Hypothalamus (tissue), 51 donors: ENCODE measurements at places on chromosomes 3 and 15.

- DNase-seq = no peak
These were observed 32.6 kb downstream of the GALNT15 start for GRCh38 chr3:16207031-16207430.

GRCh38 chr3:16741103-16741758 lies 136.0 kb upstream of the DAZL start:
- no peak for DNase-seq

DNA sequence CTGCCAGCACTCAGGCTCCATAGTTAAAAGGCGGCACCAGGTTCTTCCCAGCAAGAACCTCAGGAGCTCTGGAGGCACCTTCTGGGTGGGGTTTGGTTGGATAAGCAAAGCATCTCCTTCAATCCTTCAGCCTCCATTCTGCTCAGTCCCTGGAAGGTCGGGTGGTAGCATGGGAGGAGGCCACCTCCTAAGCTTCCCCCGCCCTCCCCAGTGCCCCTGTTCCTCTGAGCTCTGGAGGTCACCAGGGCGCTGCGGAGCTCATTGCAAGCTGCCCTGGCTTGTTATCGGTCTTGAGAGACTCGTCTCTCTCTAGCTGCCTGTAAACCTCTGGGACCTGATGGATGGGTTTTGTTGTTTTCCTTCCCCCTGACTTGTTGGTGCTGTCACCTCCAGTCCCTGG lies 124.8 kb downstream of the RPLP1 start:
- DNase-seq = no peak

GRCh38 chr3:184531626-184532280 lies 29.8 kb upstream of the EPHB3 start:
- no peak for DNase-seq

DNA sequence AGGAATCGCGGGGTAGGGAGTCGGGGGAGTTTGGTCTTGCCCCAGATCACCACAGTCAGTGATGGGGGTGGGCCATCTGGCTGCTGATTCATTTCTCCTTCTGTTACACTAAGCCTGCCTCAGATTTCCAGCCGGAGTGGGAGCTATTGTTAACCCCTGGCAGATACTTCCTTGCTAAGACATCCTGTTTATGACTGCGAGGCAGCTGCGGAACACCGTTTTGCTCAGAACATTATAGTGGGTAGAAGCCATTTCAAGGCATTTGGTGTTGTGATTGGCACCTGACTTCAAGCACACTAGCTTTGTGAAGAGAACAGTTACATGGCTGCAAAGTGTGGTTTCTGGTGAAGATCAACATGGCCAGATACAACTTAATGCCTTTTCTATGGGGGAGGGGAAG lies 73.8 kb downstream of the FLNB start:
- DNase-seq = no peak

DNA sequence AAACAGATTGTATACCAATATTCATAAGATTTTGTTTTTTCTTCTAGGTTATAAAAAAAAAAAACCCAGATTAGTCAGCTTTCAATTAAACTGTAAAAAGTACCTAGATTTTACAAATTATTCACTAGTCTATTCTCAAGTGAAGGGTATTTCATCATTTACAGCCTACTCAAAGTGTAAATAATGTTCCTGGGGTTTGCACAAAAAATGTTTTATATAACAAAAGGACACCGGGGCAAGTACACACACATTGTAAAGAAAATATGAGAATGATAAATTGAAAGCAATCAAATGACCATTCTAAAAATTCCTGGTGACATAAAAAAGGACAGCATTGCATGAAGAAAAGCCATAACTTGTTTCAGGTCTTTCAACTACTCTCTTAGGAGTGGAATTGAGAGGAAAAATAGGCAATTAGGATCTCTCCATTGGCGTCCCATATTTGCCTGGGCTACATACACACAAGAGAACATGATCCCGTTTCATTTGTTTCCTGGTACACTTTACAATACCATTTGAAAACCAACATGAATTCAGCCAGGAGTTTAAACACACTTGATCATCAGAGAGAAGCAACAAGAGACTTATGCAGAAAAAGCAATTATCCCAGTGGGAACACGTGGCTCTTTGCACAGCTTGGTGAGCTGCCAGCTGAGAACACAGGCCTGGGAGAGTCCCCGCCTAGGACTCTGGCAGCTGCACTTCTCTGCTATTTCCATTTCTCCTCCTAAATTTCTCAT lies 1039.2 kb downstream of the ROBO1 start:
- peak; percentile 35 for DNase-seq

- no peak for DNase-seq
These were observed 69.9 kb downstream of the PTPRG start for GRCh38 chr3:61631108-61631769.

DNA sequence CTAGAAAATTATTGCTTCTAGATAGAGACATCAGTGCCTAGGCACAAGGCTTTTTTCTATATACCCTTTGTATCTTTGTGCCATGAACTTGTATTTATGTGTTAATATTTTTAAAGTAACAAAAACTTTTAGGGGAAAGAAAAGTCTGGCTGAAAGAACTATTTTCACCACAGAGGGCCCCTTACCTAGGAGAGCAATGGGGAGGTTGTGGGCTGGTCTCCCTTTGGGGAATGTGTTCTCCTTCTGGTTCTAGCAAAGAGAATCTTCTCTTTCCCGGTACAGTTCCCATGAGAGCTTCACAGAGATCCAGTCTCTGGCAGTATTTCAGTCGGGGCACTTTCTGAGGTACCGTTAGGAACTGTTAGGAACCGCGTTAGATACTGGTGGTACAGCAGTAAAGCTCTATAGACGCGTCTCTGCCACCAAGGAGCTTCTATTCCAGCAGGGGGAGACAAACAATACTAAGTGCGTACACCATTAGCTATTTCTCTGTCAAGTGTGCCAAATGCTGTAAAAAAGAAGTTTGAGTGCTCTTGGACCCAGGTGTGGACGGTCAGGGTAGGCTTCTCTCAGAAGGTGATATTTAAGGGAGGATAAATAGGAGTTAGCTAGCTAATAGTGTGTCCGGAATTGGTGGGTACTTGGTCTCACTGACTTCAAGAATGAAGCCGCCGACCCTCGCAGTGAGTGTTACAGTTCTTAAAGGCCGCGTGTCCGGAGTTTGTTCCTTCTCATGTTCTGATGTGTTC lies 4.6 kb upstream of the EPB42 start:
- no peak for DNase-seq

DNA sequence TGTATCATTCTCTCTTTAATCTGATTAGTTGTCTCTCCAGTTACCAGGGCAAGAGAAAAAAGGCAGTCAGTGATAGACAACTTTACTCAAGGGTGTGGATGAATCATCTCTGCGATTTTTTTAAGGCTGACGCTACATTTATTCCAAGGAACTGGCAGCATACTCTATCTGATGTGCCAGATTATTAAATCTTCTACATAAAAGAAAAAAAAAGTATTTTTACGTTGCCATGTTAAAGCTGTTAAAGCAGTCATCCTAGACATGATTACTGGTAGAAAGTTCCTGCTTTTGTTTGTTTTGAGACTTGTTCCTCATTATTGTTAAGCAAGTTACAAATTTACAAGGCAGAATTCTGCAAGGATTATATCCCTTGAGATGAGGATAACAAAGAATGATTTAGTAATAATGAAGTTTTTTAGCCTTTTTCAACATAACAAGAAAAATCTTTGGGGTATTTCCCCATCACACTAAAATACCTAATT lies 121.7 kb downstream of the CBLB start:
- DNase-seq = no peak

DNA sequence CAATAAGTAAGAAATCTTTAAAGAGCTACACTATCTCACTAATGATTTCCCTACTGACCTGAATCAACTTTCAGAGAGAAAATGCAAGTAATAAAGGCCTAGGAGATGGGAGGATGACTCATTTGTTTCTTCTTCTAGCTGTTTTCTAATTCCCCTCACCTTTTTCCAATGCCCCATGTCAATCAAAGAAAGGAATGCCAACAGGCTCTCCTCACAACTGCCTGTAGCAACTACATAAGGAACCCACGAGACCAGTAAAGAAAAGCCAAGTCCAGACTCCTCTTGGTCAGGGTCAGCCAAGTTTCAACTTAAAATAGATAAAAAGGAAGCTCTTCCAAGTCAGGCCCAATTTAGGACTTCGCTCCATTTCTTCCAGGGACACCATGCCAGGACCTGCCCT lies 201.9 kb downstream of the TNIK start:
- no peak for DNase-seq

GRCh38 chr3:134374105-134374790 lies at the start of gene AMOTL2:
Gene AMOTL2 (minus strand): TSS chr3:134374447. CDS start chr3:134371433, 3,014 bp downstream.
- peak; percentile 35 for DNase-seq

- no peak for DNase-seq
These were observed 87.1 kb downstream of the LPP start for GRCh38 chr3:188241072-188241471.

GRCh38 chr3:195717416-195717815 lies 3.4 kb upstream of the MUC20 start:
- no peak for DNase-seq

GRCh38 chr15:70195587-70196305 lies 98.0 kb upstream of the TLE3 start:
- DNase-seq = peak; percentile 31

- no peak for DNase-seq
These were observed 39.5 kb upstream of the FMN1 start for GRCh38 chr15:33234020-33234461.

- no peak for DNase-seq
These were observed 18.8 kb downstream of the PLA2G4F start for GRCh38 chr15:42137461-42138261.

DNA sequence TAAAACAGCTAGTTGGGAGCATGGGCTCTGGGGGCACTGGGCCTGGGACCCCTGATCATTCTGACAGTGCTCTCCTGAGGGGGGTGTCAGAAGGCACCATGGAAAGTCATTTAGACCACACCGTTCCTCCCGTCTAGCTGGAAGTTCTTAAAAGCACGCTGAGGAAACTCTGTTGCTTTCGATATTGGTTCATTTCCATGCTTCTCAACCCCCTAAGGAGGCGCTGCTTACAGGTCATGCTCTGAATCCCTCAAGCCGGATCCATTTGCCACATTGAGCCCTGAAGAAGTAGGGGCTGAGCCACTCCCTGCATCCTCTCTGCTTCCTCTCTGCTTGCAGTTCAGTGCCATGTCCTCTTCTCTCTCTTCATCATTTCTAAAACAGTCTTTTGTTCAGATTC lies 187.2 kb downstream of the CACNA2D3 start:
- no peak for DNase-seq

DNA sequence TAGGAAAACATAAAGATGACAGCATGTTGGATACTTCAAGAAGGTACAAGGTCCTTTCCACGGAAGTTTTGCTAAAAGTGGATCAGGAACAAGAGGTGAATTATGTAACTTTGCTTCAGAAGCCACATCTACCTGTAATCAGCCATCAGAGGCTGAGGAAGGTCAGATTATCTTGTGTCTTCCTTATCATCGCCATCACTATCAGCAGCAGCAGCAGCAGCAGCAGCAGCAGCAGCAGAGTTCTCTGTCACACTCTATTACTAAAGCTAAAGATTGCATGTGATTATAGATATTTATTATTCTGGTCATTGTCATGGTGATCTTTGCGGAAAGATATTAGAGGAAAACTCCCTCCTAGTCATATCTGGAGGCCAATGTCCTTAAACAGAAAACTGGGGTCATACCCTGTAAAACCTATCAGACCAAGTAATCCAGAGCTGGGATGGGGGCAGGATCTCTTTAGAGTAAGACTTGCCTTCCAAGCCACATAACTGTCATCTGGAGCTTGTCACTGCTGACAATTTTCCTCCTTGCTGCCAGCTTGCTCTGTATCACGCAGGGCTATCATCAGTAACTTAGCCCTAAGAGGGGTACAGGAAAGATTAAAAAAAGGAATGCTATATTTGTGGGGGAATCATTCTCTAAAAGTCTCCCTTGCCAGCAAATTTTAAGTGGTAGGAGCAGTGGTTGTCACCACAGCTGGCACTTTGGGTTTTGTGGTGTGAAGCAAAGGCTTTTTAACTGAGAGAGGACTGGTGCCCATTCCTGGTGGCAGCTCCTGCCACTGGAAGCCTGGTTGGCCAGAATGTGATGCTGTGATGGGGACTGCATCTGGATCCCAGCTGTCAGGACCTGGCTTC lies 130.9 kb upstream of the RASGRP1 start:
- no peak for DNase-seq

GRCh38 chr3:67699882-67700281 lies 45.5 kb upstream of the SUCLG2 start:
- no peak for DNase-seq

DNA sequence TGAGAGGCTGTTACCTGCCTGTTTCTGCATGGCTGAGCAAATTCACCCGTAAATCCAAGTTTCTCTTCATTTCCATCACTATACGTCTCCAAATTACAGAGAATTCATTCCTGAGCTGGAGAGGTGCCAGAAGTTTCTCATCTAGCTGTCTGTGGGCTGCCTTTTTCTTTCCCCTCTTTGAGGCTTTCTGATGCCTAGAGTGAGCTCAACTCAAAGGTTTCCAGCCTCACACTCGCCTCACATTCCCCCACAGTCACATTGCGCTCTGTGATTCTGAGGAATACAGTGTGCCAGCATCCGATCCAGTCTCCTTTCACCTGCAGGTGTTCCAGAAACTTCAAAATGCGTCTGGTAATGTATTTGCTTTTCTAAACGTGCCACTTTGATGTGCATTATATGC lies 267.2 kb downstream of the MFSD1 start:
- DNase-seq = no peak

DNA sequence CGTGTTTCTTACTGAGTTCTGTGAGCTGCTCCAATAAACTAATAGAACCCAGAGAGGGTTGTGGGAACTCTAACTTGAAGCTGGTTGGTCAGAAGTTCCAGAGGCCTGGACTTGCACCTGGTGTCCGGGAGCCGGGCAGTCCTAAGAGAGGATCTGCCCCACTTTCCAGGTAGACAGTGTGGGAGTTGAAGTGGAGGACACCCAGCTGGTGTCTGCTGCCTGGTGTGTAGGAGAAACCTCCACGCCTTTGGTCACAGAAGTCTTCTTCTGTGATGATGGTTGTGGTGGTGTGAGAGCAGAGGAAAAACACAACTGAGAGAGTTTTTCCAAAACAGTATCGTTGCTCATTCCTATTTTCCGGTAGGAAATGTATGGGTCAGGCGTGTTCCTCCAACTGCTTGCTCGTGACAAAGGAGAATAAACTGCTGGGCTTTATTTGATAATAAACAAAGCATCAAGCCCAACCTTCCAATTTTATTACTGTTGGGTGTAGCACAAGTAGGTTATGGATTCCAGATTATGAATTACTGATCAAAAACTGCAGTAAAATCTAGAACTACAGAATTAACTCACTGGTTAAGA lies 137.0 kb downstream of the KLF13 start:
- no peak for DNase-seq

DNA sequence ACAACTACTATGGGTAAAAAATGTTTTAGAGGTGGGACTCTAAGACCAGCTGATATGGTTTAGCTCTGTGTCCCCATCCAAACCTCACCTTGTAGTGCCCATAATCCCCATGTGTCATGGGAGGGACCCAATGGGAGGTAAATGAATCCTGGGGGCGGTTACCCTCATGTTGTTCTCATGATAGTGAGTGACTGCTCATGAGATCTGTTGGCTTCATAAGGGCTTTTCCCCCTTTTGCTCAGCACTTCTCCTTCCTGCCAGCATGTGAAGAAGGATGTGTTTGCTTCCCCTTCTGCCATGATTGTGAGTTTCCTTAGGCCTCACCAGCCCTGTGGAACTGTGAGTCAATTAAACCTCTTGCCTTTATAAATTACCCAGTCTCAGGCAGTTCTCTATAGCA lies 45.7 kb downstream of the FAM98B start:
- DNase-seq = no peak

- DNase-seq = no peak
These were observed 6.2 kb upstream of the MEIS2 start for GRCh38 chr15:37106490-37107001.

GRCh38 chr3:77541203-77541922 lies 501.5 kb downstream of the ROBO2 start:
- DNase-seq = no peak
